CD8-positive, alpha-beta T cell (primary cell): ENCODE measurements at places on chromosomes 6 and 20. TPM values are rescaled to one million over a fixed set of nuclear protein-coding genes. Genes with fewer than 3 reads are reported as not detected.

ADGB gene
- total RNA-seq, result not detected

- DNase-seq, result no peak
These were observed 122.1 kb downstream of the PKHD1 start for GRCh38 chr6:51965222-51965801.

DNA sequence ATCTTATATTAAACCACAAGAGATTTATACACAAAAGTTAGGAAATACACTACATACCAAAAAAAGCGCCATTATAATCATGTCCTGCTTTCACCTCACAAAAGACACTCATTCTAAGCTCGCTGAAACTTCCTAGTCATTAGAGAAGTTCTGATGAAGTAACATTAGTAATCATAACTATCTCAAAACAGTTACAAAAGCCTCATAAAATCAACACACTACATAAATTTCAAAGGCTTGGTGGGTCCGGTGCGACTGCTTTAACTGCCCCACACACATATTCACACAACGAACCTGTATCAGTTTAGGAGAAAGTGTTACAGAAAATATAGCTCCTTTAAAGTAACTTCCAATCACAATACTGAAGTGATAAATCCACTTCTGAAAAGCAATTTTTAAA lies 1.9 kb downstream of the PHIP start:
- DNase-seq, result no peak

MEI4 gene
- not detected for total RNA-seq

GRCh38 chr6:5851261-5851757 lies 155.4 kb downstream of the NRN1 start:
- peak; percentile 64 for DNase-seq

GRCh38 chr6:128241216-128241615 lies 279.2 kb downstream of the PTPRK start:
- no peak for DNase-seq

GRCh38 chr6:14873781-14874441 lies 372.0 kb upstream of the JARID2 start:
- no peak for DNase-seq

DNA sequence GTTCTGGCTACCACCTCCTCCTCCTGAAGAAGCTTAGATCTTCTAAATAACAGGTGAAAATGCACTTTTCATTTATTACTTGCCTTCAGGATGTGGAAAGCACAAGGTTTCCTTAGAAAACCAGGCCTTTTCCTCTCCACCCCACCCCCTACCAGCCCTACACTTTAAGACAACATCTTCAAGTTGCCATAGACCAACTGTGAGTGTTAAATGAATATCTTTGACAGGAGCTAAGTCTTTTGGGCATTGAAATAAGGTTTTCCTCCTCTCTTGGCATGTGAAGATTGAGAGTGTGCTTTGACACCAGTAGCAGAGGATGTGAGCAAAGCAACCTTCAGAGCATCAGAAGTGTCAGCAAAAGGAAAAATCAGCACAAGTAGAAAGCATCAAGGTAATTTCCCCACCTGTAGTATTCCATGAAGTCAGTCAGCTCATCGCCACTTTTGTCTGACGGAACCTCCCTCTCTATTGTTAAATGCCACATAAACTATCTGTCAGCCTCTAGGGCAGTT lies 532.3 kb upstream of the MMS22L start:
- DNase-seq, result no peak

- DNase-seq, result no peak
These were observed 315.1 kb downstream of the HDGFL1 start for GRCh38 chr6:22884456-22884855.

- peak; percentile 29 for DNase-seq
These were observed 20.3 kb downstream of the TTPAL start for GRCh38 chr20:44495802-44496481.

HNF4A gene
- total RNA-seq, result not detected

DNA sequence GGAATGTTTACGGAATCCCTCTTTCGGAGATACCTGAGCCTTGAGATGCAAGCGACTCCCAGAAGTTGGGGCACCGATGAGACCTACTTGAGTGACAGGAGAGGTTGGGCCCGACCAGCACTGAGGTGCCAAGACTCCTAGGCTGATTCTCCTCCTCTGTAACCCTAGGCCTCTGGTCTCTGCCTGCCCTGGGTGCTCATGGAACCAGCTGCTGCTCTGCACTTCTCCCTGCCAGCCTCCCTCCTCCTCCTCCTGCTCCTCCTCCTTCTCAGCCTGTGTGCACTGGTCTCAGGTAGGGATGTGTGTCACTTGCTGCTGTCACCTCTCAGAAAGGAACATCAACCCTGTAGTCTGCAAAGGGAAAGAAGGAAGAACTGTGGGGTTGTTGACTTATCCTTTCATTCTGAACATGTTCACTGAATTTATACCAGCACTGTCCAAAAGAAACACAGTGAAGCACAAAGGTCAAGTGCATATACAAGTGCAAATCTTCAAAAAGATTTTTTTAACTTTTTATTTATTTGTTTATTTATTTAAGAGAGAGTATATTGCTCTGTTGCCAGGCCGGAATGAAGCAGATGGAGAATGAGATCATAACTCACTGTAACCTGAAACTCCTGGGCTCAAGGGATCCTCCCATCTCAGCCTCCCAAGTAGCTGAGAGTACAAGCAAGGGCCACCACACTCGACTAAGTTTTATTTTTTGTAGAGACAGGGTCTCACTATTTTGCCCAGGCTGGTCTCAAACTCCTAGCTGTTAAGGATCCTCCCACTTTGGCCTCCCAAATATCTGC lies 913 bp downstream of the BTN2A2 start:
- DNase-seq, result peak; percentile 57

- peak; percentile 69 for DNase-seq
These were observed 11.3 kb downstream of the SERPINB9 start for GRCh38 chr6:2891768-2892170.
